ENCODE measurements at places on chromosomes 3 and 15. TPM values are rescaled to one million over a fixed set of nuclear protein-coding genes. Genes with fewer than 3 reads are reported as not detected.

The CCDC54 gene
- not detected for total RNA-seq

The NDUFAF3 gene
- 106 TPM for total RNA-seq

GRCh38 chr3:31692751-31693150 is 160.0 kb downstream of the STT3B start:
- H3K4me1 ChIP-seq: no peaks in the 10 kb centered on the region
- H3K27me3 ChIP-seq: no peaks in the 10 kb centered on the region
- H3K36me3 ChIP-seq: peaks cover 4% of the 10 kb centered on the region

GRCh38 chr15:44726568-44727484 is 9.5 kb upstream of the TRIM69 start:
- H3K27ac ChIP-seq: peak overlapping the region; percentile 100
- H3K36me3 ChIP-seq: peaks cover 33% of the 10 kb centered on the region
- H3K4me3 ChIP-seq: peak overlapping the region; percentile 96
- DNase-seq: peak; percentile 85
- peaks cover 63% of the 10 kb centered on the region for H3K4me1 ChIP-seq
- no peaks in the 10 kb centered on the region for H3K27me3 ChIP-seq

GRCh38 chr3:138119423-138119766 is 4.0 kb upstream of the DZIP1L start:
- no peaks in the 10 kb centered on the region for H3K36me3 ChIP-seq
- no peak overlapping the region for H3K27ac ChIP-seq
- no peak overlapping the region for H3K4me3 ChIP-seq

GRCh38 chr3:9301798-9302197 is 52.4 kb upstream of the SRGAP3 start:
- no peak for DNase-seq
- H3K36me3 ChIP-seq: no peaks in the 10 kb centered on the region
- peaks cover 14% of the 10 kb centered on the region for H3K4me1 ChIP-seq

GRCh38 chr3:32910954-32911353 is 40.5 kb upstream of the CCR4 start:
- no peak overlapping the region for H3K27ac ChIP-seq
- no peak for DNase-seq
- no peaks in the 10 kb centered on the region for H3K36me3 ChIP-seq
- H3K4me1 ChIP-seq: peaks cover 5% of the 10 kb centered on the region
- H3K4me3 ChIP-seq: no peak overlapping the region

DNA sequence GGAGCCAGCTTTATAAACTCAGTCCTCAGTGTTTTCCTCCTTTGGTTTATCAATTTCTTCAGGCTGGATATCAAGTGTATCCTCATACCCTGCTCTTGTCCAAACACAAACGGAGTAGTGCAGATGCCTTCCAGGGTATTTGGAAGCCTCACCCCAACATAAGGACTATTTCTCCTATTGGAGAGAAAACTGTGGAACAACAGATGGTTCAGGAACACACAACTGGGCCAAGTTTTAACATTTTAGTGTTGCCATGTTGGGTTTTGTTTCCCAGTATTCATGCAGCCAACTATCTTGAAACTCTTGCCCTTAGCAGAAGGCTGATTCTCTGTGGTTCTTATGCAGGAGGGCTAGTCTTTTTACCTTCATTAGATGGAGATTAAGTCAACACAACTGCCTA is 398.1 kb downstream of the GABRB3 start:
- DNase-seq: no peak
- H3K4me1 ChIP-seq: no peaks in the 10 kb centered on the region
- no peak overlapping the region for H3K4me3 ChIP-seq
- H3K27ac ChIP-seq: no peak overlapping the region
- no peaks in the 10 kb centered on the region for H3K27me3 ChIP-seq

GRCh38 chr15:87522997-87523396 is 733.5 kb downstream of the NTRK3 start:
- H3K4me1 ChIP-seq: no peaks in the 10 kb centered on the region
- H3K36me3 ChIP-seq: no peaks in the 10 kb centered on the region
- H3K27me3 ChIP-seq: no peaks in the 10 kb centered on the region
- H3K27ac ChIP-seq: no peak overlapping the region
- DNase-seq: no peak
- no peak overlapping the region for H3K4me3 ChIP-seq

DNA sequence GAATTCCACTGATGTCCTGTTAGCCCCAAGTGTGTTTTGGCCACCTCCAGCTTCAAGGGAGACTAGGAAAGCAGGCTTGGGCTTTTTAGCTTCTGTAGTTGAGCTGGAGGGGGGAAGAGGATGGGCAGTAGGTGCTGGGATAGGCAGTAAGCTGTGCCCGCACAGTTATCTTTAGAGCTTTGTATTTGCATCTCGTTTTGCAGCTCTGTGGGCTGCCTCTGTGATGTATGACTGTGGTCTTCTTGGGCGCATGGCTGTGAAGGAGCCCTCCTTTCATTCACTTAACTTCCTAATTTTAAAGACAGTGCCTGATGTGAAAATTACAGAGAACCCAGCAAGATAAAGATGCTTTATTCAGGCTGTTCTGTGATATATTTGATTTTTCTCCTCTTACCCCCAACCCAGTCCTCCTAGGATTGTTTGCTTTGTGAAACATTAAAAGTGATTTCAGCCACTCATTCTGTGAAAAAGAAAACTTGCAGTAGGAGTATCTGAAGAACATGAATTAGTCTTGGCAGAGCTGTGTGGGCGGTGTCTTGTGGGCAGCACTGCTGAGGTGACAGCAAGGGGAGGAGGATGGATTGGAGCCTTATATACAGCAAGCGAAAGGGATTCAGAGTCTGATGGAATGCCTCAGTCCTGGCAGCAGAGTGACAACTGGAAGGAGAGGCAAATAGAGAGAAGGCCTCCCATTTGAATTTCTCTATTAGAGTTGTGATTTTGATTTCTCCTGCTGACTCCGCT is 74.3 kb downstream of the LARS2 start:
- H3K4me3 ChIP-seq: no peak overlapping the region
- no peak overlapping the region for H3K27ac ChIP-seq
- peak; percentile 79 for DNase-seq
- H3K27me3 ChIP-seq: no peaks in the 10 kb centered on the region
- peaks cover 27% of the 10 kb centered on the region for H3K36me3 ChIP-seq
- peaks cover 24% of the 10 kb centered on the region for H3K4me1 ChIP-seq

DNA sequence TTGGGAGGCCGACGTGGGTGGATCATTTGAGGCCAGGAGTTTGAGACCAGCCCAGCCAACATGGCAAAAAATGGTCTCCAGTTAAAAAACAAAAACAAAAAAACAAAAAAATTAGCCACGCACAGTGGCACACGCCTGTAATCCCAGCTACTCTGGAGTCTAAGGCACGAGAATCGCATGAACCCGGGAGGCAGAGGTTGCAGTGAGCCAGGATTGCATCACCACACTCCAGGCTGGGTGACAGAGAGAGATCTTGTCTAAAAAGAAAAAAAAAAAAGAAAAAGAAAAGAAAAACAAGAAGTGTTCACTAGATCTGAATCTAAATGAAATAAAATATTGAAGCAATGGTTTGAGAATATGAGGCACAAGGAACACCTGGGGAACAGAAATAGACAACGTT is 36.7 kb downstream of the SLC9A9 start:
- DNase-seq: no peak
- H3K27me3 ChIP-seq: no peaks in the 10 kb centered on the region
- no peak overlapping the region for H3K27ac ChIP-seq
- H3K4me3 ChIP-seq: no peak overlapping the region
- peaks cover 20% of the 10 kb centered on the region for H3K4me1 ChIP-seq
- peaks cover 3% of the 10 kb centered on the region for H3K36me3 ChIP-seq

DNA sequence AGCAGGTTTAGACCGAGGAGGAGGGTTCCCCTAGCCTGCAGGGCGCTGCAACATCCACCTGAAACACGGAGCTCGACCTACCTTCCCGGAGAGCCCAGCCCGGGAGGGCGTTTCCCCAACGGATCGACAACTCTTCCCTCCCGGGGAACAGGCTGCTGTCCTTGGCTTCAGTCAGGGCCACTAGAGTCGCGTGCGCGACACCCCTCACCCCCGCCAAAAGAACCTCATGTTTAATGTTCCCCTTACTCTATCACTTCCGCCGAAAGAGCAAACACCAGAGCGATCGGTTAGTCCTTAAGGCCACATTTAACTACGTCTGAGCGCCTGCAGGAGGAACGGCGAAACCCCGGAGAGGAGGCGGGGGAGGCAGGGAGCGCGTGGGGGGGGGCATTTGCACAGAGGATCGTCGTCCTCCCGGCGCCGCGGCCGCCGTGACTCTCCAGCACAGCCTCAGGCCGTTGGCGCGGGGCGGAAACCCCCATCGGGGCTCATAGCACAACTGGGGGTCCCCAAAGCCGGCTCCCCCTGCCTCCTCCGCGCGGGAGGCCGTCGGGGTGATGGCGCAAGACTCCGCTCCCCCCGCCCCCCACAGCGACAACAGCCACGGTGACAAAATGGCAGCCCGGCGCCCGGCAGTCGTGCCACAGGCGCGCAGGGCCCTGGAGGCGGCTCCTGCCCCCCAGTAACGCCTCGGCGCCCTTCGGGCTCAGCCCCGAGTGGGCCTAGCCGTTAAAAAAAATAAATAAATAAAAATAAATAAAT is 3.2 kb downstream of the ANP32A start:
- H3K27ac ChIP-seq: peak overlapping the region; percentile 99
- no peaks in the 10 kb centered on the region for H3K27me3 ChIP-seq
- peak; percentile 78 for DNase-seq
- H3K4me1 ChIP-seq: peaks cover 47% of the 10 kb centered on the region
- peaks cover 30% of the 10 kb centered on the region for H3K36me3 ChIP-seq
